ENCODE measurements at places on chromosomes 4 and X.

DNA sequence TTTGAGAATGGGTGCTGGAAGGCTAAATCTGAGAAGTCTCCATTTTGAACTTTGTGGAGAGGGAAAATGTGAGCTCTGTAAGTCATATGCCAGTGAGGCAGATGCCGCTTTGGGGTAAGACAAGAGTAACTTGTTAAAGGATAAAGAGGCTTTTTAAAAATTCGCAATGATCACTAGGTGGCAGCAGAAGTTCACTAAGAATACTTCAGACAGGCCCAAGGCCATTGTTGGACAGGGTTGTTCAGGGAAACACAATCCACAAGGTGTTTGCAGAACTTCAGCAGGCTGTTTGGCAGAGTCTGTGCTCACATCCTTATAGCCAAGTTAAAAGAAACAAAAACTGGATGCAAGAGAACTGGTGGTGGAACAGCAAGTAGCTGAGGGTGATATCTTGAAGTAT, 13.7 kb upstream of the PIGA start:
- no peak for DNase-seq

DNA sequence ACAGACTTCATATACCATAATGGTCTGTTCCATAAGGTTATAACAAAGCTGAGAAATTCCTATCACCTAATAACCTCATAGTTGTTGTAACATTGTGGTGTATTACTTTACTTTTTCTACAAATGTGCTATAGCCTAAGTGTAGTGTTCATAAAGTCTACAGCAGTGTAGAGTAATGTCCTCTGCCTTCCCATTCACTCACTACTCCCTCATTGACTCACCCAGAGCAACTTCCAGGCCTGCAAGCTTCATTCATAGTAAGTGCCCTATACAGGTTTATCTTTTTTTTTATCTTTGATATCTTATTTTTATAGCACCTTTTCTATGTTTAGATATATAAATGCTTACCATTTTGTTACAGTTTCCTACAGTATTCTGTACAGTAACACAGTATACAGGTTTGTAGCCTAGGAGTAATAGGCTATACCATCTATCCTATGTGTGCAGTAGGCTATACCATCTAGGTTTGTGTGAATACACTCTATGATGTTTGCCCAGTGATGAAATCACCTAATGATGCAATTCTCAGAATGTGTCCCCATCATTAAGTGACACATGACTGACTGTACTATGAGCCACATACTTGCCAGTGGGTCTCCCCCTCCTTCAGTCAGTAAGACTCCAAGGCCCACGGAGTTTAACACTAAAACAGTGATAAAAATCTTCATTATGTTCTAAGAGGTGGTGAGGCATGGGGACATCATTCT, 299.9 kb downstream of the UNC5C start:
- DNase-seq, result no peak

- DNase-seq, result no peak
These were observed 57.5 kb downstream of the FAM13A start for GRCh38 chr4:88999392-88999930.

GRCh38 chr4:55979562-55979961, 30.8 kb downstream of the CEP135 start:
- no peak for DNase-seq

GRCh38 chr4:128831531-128832242, 22.2 kb downstream of the JADE1 start:
- DNase-seq, result no peak
